ENCODE measurements at places on chromosomes 7 and 10. TPM values are rescaled to one million over a fixed set of nuclear protein-coding genes. Genes with fewer than 3 reads are reported as not detected.

Gene TRA2A
- 69.6 TPM for total RNA-seq

Gene ASZ1
- not detected for total RNA-seq

Gene CYP3A4
- total RNA-seq = not detected

Gene CUBN
- total RNA-seq = 0.06 TPM

Gene CPN1
- 0.24 TPM for total RNA-seq

Gene MACC1
- total RNA-seq = not detected

Gene CLRN3
- not detected for total RNA-seq

Gene WNT16
- total RNA-seq = not detected

Gene TAS2R5
- total RNA-seq = 0.29 TPM

Gene ZNF282
- 23.9 TPM for total RNA-seq

Gene FAM237B
- not detected for total RNA-seq

Gene TMUB1
- 36.3 TPM for total RNA-seq

Gene PAPSS2
- 20.7 TPM for total RNA-seq

Gene PCLO
- total RNA-seq = 0.96 TPM

Gene CDHR1
- not detected for total RNA-seq

Gene ABCB1
- total RNA-seq = 0.29 TPM

All from A549 treated with CORT108297 at 1 μM for 4 hours (cell line).